ENCODE measurements at places on chromosomes 13 and 19.

- no peak for DNase-seq
These were observed 20.1 kb downstream of the ZNF763 start for GRCh38 chr19:11984986-11985385.

GRCh38 chr19:4018775-4019504 lies 11.4 kb downstream of the PIAS4 start:
- no peak for DNase-seq

- DNase-seq, result no peak
These were observed 1.6 kb downstream of the PKN1 start for GRCh38 chr19:14434543-14435319.

DNA sequence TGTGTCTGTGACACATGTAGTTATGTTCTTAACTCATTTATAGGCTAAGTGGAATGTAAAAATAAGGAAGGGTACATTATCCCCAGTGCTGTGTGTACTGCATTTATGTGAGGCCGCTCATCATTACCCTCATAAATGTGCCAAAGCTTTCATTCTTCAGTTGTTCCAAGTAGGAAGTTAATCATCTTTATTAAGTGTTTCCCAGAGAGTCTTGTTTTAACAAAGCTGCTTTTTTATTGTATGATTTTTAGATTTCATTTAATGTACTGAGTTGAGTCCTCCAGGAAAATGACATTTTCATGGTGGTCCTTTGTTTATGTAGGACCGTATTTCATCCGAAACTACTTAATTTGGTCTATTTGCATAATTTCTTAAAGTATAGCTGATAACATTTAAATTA lies 379.8 kb downstream of the DLEU7 start:
- DNase-seq, result no peak

- no peak for DNase-seq
These were observed 60.5 kb downstream of the SPATA13 start for GRCh38 chr13:24221007-24221406.

- no peak for DNase-seq
These were observed 4.3 kb upstream of the USF2 start for GRCh38 chr19:35264268-35265125.

DNA sequence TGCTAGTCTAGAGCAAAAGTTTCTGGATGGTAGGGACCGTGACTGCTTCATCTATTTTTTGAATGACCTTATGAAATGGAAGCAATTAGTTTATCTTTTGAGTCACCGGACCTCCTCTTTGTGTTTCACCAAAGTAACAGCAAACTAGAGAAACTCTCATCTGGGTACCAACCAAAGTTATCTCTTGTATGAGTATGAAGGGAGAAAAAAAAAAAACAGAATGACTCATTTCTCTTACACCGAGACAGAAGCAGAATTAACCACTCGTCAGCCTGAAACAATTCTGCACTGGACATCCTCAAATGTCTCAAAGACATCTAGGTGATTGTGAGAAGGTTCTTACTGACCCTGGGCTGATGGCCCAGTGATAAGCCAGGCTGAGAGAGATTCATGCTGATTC lies 18.3 kb downstream of the ZNF100 start:
- no peak for DNase-seq

DNA sequence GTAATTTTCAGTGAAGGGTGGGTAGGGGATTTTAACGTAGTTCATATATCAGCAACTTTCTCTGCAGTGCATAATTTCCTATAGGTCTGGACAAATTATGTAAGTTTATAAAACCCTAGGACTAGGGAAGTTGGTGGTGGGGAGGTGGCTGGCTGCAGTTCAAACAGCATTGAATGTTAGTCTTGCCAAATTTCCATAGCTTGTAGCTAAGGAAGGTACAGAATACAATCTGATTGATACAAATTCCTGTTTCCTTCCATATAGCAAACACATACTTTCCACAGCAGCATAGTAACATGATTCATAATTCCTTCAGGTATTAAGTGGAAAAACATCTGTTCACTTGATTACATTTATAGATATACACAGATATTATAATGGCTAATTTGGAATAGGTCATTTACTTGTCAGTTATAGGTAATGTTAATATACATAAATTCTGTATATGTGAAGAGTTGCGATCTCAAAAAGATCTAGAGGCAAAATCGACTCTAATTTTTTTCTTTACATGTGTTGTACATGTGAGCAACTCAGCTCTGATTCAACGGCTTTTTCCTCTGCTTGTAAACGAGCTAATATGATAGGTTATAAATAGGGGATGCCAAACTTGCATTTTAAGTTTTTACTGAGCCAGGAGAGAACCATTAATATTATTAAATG lies 233.4 kb upstream of the CSNK1A1L start:
- no peak for DNase-seq

GRCh38 chr19:6608940-6609339 lies 18.0 kb upstream of the CD70 start:
- no peak for DNase-seq

DNA sequence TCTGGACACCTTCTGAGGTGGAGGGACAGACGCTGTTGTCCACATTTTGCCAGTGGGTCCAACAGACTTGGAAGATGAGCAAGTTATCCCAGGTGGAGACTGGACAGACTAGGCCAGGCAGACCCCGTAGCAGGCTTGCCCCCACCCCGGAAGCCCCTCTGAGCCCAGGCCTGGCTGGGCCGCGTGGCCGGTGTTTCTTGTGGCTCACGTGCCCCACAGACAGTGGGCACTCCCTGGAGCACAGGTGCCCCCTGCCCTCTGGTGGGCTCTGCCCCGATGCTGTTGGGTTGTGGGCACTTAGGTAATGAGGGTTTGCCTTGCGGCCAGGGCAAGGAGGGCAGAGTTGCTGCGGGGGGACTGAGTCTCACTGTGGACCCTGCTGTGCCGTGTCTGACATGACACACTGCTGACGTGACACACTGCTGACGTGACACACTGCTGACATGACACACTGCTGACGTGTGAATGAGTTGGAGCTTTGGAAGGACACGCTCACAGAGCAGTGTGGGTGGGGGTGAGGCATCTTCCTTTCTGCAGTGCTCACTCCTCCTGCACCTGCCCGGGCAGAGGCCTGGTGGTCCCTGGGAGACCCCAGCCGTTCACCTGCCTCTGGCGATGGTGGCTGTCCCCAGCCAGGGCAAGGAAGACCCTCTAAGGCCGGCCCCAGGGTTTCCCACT lies 25.1 kb downstream of the DOT1L start:
- no peak for DNase-seq

DNA sequence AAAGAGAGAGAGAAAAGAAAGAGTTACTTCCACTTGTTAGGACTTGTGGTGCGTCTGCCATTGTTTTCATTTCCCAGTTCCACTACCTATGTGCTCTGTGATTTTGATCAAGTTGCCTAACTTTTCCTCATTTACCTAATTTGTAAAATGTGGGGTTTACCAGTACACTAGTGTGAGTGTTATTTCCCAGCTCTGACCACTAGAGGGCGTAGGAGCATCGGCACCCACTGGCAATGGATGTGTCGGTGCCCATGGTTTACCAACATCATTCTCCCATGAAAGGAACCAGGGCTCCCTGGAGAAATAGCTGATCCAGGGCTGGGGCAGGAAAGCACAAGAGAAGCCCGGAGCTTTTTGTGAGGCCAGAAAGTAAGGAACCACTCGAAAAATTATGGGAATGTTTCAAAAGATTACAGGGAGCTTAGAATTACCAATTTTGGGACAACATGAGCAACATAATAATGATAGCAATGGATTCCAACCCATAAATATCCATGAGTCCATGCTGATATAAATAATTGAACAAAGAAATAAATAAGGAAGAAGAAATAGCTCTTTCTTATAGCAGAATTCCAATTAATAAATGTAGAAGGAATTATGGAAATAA lies 15.1 kb upstream of the CEACAM4 start:
- DNase-seq, result no peak

DNA sequence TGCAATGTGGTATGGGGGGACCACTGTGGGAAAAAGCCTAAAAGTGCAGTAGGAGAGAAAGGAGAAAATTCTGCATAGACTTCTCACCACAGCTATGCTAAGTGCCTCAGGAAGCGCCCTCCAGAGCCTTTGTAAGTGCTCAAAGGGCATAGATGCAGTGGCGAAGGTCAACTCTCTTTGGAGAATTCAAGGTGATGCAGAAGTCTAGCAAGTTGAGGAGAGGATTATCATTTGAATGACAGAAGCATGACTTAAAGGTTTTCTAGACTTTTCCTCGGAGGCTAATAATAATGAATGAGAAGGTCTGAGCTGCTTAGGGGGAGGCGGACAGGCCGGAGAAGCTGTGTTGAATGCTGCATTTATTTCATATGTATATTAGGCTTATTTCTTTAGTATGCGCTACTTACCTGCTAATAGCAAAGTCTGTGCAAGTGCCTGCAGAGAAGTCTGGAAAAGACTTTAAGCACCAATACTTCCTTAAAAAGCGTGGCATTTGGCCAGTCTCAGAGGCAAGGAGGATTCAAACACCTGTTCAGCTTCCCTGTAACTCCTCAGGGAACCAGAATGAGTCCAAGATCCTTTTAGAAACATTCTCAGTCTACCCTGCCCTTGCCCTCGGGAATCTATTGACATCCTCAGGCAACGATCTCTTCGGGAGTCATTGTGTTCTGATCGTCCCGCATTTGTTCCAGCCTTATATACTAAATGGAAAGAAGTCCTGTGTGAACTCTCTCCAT lies 56.2 kb downstream of the FLT1 start:
- no peak for DNase-seq

- no peak for DNase-seq
These were observed 26.9 kb upstream of the TMEM160 start for GRCh38 chr19:47075179-47075810.

DNA sequence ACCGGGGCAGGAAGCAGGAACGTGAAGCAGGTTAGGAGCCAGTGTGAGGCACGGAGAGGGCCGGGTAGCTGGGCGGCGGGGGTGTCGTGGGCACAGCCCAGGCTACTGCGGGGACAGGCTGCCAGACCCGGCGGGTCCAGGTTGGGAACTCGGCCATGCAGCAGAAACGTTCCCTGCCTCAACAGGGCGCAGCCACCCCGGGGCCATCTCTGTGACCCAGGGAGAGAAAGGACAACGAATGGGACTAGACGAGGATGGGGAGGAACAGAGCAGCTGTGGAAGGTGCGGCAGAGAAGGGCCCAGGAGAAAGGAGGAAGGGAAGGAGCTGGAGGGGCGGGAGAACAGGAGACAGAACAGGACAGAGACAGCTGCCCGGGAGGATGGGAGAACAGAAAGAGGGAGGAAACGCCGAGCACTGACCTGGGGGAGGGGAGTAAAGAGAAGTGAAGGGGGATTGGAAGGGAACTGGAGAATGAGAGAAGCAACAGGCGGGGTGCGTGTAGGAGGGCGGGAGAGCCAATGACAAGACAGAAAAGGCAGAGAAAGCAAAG lies 12.9 kb upstream of the GARIN5A start:
- DNase-seq, result no peak

DNA sequence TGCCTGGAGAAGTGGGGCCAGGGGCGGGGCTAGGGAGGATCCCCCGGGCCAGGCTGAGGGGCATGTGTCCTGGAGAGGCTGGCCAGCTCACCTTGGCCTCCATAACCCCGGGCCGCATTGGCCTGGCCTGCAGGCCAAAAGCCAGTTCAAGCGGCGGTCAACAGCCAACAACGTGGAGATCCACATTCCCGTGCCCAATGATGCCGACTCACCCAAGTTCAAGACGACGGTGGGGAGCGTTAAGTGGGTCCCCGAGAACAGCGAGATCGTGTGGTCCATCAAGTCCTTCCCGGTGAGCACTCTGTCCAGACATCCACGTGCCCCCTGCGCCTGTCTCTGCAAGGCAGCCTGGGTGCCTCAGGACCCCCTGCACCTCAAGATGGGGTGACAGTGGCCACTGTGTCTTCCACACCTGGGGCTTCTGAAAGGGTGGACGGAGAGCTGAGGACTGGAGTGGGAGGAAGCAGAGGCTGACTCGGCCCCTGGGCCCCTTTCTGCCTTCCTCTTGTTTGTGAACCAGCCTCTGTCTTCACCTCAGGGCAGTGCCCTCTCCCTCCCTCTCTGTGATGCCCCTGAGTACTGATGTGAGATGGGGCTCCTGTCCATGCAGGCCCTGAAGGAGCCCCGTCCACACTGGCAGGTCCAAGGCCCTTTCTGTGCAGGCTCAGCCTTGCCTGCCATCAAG lies 31.1 kb downstream of the AP1M1 start:
- DNase-seq, result no peak

GRCh38 chr19:8681345-8682029 lies 17.1 kb downstream of the ACTL9 start:
- DNase-seq, result no peak

DNA sequence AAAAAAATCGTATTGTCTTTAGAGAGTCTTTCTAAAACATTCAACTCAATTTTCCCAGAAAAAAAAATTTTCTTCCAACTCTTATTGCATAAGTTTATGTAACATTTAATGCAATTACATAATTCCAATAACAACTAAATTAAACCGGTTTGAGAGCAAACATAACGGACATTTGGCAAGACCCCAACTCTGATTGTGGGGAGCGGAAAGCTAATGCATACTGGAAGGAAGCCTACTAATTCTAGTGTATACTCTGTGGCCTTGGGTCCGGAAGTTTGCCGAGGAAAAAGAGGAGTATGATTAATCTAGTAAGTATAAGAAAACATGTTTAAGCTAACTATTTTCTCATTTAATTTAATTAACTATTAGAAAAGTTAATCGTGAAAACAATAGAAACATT lies 21.3 kb upstream of the MIR17HG start:
- DNase-seq, result no peak

- DNase-seq, result no peak
These were observed 5.8 kb downstream of the SPHK2 start for GRCh38 chr19:48624791-48625723.

DNA sequence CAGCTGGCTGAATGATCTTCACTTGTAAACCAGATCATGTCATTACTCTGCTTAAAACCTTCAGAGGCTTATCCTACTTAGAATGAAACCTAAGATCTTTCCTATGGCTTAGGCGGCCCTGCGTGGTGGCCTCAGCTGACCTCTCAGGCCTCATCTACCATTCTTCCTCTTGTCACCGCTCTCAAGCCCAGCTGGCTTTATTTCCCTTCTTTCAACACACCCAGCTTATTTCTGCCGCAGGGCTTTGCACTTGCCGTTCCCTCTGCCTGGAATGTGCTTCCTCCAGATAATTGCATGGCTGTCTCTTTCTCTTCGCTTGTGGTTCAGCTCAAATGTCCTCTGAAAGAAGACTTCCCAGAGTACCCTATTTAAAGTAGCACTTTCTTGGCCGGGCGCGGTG lies 3.6 kb upstream of the ASF1B start:
- no peak for DNase-seq

DNA sequence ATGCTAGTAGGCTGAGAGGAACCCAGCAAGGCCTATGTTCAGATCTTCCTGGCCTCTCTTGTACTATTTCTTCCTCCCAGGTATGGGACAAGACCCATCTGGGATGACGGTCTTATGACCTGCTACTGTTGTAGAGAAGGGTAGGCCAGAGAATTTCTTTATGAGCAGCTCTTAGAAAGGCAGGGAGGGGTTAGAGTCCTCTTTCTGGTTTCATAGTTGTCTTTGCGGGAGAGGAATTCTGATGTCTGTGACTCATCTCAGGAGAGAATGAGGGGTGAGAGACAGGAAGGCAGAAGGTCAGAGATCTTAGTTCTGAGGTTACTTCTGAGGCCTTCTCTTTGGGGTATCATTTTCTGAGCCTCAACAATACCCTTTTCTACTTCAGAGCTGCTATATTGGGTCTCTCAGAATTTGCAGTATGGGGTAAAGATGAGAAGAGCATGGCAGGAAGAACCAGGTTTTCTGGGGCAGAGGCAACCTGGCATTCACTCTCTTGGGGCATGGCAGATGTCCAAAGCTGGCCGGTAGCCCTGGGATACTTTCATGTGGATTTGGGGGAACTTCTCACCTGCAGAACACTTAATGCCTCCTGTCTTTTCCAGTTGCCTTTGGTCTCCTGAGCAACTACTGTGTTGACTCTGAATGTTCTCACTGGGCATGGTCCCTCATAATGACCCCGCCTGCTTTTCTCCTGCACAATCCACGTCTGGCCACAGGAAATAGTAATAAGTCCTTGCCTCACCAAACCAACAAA lies 154.4 kb downstream of the GGACT start:
- no peak for DNase-seq

Data from NCI-H1048 (cell line).